Fibroblast of lung (primary cell): ENCODE measurements at places on chromosomes 3 and 15.

DNA sequence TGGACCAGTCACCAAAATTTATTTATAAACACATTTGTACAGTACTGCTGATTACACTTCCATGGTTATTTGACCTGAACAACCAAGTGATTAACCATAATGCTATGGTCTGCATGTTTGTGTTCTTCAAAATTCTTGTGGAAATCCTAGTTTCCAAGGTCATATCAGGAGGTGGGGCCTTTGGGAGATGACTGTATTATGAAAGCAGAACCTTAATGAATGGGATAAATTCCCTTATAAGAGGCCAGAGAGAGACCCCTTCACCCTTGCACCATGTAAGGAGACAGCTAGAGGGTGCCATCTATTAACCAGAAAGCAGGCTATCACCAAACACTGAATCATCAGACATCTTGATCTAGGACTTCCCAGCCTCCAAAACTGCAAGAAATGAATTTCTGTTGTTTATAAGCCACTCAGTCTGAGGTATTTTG, 1.9 kb downstream of the SCAPER start:
- peak; percentile 47 for DNase-seq

GRCh38 chr15:29925227-29926082, 103.2 kb upstream of the TJP1 start:
- peak; percentile 87 for DNase-seq

DNA sequence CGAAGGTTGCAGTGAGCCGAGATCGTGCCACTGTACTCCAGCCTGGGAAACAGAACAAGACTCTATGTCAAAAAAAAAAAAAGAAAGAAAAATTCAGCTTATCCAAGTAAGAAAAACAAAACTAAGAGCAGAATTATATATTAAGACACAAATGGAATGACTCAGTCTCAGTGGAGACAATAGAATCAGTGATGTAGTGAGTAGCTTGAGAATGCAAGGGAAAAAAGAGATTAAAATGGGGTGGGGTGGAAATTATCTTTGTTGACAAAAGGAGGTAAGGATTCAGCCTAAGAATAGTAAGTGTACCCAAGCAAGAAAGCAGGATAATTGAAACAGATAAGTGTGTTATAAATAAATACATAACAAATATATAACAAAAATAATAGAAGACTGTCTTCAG, 70.7 kb downstream of the BLM start:
- DNase-seq, result no peak

DNA sequence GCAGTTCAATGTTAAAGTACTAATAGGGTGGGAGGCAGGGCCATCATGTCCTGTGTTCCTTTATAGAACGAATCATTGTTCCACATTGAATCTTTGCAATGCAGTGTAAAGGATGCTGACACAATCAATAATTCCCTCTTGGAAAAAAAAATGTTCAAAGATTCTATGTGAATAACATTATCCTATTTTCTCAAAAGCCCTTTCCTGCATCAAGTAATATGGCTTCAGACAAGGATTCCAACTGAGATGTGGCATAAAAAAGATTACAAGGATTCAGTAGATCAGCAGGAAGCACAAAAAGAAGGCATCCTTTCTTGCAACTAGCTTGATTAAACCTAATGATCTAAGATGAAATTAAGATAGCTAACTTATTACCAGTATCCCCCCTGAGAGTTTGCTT, 454.0 kb upstream of the CADM2 start:
- DNase-seq, result no peak

GRCh38 chr3:129593595-129594339, 12.7 kb downstream of the PLXND1 start:
- peak; percentile 33 for DNase-seq

DNA sequence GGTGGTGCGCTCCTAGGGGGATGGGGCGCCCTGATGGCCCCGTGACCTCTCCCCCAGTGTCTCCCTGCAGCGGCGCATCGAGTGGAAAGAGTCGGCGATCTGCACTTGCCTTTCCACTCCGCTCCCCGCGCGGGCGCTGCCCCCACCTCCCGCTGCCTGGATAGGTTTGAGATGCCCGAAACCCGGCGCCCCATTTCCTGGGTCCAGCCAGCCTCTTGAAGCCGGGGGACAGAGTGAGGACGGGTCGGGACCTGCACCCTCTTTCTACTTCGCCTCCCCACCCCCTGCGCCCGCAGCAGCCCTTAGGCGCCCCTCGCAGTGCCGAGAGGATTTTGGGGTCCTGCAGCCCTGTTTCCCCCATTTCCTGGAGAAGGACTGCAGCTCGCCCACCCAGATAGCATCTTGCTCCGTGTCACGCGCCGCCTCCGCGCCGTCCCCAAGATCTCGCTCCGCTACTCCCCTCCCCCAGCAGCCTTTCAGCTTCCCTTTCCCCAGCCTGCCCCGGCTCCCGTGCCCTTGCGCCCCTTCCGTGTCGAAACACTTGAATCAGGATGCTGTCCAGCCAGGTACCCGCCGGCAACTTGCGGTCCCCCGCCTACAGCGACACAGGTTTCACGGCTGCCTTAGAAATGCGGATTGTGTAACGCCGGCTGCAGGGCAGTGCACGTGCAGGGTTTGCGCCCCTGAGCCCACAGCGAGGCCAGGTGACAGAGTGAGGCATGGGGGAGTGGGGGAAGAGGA, 519 bp downstream of the ABHD6 start:
- no peak for DNase-seq

DNA sequence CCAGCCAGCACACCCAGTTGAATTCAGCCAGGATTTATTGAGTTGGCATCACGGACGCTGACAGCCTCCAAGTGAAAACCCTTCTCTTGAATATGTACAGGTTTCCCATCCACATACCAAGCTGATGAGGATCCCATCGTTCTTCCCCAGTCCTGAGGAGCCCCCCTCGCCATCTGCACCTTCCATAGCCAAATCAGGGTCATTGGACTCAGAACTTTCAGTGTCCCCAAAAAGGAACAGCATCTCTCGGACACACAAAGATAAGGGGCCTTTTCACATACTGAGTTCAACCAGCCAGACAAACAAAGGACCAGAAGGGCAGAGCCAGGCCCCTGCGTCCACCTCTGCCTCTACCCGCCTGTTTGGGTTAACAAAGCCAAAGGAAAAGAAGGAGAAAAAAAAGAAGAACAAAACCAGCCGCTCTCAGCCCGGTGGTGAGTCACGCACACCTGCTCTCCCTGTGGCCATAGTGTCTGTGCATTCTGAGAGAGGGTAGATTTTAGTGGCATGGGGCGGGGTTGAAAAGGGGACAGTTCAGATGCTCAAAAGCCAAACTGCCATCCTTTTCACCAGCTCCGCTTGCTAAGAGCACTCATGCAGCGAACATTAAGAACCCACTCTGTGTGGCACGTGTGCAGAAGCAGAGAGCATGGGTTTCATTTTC, 51.2 kb downstream of the KLHL25 start:
- DNase-seq, result no peak

DNA sequence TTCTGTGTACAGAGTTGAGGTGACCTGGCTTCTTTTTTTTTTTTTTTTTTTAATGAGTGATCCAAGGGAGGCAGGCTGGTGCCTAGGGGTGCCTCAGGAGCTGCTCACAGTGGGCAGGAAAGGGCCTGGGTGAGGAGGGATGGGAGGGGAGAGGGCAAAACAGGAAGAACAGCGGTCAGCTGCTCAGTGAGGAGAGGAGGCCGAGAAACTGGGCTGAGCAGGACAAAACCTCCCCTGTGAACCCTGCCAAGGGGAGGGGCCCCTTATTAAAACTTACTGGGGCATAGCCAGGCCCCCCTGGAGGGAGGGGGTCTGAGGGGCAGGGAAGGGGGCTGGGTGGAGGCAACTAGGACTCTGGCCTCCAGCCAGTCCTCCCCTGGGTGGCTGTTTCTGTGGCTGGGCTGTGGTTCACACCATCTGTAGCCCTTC, 3.5 kb downstream of the PLEKHO2 start:
- peak; percentile 44 for DNase-seq

DNA sequence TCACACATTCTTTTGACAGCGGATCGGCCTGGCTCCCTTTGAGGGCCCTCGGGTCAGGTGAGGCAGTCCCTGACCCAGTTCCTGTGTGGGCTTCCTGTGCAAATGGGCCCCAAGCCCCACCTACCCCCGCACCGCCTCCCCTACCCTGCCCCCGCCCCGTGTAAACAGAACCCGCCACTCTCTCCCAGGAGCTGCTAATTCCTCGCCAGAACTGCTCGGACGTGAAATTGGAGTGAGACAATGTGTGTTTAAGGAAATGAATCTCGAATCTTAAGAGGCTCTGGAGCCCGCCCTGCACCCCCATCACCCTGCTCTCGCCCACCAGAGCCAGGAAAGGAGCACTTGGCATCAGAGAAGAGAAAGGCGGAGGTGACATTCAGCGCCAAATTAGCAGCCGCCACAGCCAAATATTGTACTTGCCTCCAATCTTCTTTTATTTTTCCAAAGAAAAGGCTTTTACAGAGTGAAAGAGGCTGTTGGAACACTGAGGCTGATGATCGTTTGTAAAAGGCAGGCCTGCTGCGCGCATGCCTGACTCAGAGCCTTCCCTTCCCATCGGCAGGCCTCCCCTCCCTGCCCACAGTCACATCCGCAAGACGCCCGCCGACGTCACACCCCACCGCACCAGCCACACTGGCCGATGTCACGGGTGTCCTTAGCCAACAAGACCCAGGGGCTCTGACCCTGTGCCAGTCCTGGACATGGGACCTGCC, 53.1 kb downstream of the CACNA2D2 start:
- peak; percentile 77 for DNase-seq

- DNase-seq, result peak; percentile 73
Observed at GRCh38 chr3:157335233-157336076, 101.2 kb upstream of the PTX3 start.

DNA sequence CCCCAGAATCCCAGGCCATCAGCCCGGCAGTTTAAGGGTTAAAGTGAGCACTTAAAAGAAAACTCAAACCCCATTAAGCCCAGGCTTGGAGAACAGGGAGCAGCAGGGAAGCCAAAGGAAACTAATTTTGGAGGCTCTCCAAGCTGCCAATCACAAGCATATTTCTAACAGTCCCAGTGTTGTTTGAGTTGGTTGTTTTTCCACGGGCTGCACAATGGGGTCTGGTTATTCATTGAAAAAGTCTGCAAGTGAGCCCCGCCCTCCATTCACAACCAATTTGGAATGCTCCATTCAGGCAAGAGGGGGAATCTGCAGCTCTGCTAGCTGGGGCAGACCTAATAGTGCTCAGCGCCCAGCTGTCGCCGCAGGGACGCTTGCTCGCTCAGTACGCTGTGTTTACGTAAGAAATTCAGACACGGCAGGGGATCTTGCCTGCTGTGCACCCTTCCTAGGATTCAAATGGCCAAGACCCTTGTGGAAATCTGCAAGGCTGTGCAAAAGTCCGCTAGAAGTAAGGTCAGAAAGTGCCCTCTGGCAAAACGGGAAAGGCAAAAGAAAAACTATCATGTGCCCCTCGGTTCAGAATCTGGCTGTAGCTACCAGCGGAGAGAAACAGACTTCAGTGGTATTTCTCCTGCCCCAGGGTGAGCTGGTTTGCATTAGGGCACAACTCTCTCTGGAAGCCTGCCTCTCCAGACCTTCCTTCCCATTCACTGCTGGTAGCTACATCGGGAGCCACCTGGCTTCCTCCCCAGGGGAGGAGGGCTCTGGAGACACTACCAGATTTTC, 11.0 kb downstream of the ETV5 start:
- peak; percentile 88 for DNase-seq

GRCh38 chr3:101902041-101902440, 52.7 kb downstream of the NFKBIZ start:
- DNase-seq, result peak; percentile 95

- DNase-seq, result no peak
Observed at GRCh38 chr3:101217472-101218245, 102.7 kb downstream of the IMPG2 start.

DNA sequence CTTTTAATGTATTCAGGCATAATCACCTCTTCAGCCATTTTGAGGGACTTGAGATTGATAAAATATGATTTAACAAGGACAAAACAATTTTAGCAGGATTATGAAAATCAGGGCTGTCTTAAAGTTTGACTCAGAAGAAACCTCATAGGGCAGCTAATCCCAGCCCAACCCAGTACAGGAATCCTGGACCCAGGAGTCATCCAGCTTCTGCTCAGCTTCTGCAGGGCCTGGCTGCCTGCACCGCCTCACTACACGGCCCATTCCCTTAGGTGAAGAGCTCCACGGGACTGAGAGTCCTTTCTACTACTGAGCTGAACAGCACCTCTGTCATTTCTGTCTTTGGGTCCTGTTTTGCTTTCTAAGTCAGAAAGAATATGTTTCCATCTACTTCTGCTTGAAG, 37.5 kb downstream of the ARHGAP31 start:
- DNase-seq, result no peak

DNA sequence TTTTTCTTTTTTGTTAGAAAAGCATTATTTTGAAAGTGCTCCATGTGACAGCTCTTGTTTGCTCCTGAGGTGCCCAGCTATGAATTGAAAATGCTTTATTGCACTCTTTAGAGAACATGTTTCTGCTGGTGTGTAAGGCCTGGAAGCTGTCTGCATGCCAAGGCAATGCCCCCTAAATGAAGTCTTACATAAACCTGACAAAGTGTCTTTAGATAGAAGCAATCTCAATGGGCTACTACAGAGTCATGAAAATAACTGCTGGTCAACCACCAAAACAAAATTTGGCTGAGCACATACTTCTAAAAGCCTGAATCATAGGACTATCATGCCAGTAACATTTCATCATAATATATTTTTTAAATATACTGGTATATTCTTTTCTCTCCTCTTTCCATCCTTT, 178.7 kb downstream of the THRB start:
- peak; percentile 13 for DNase-seq

- no peak for DNase-seq
Observed at GRCh38 chr15:88636050-88636449, 2.8 kb upstream of the ISG20 start.

DNA sequence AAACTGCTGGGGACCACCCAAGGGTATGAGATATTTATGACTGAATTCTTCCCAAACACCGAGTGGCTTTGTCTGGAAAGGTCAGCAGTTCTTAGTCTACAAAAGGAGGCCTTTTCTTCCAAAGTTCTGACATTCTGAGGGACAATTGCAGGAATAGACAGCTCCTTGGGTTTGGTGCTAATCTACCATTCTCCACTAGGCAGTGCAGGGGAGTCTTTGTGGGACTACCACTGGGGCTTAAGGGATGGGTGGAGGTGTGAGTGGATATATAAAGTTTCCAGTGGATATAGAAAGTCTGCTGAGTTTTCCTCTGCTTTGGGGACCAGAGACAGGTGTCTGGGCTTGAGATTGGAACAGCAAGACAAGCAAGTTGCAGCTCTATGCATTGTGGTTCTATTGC, 62.7 kb downstream of the EXOG start:
- DNase-seq, result no peak

DNA sequence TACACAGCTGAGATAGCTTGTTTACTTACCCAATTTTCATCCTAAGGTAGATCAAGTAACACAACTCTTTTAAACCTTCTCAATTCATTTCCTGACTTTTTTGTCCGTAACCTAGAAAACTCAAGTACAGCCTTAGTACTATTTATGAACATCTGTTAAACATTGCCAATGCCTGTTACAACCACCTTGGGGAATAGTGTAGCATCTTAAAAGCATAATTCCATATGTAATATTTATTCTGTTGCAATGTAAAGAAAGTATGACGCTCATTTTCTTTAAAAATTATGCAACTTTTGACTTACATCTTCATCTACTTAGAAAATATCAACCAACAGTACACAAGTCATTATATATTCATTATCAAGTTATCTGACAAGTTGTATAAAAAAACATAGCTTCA, 54.6 kb downstream of the SUCLG2 start:
- DNase-seq, result no peak
